Cardiac fibroblast (primary cell): ENCODE measurements at places on chromosomes 1 and 21.

DNA sequence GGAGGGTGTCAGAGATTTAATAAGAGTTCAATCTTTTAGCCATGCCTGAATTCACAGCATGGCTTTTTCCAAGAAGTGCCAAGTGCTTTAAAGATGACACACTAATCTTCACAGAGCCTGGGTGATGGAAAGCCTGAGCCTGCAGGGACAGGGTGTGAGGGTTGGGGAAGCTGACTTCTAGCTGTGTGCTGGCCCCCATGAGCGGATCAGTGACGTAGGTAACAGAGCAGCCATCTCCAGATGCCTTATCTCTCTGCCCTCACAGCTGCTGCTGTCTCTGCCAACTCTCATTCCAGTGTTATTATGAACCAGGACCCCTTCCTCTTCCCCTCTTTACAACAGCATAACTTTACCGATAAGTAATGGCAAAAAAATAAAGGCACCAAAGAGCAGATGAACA, 30.6 kb downstream of the FAM78B start:
- no peak for DNase-seq

DNA sequence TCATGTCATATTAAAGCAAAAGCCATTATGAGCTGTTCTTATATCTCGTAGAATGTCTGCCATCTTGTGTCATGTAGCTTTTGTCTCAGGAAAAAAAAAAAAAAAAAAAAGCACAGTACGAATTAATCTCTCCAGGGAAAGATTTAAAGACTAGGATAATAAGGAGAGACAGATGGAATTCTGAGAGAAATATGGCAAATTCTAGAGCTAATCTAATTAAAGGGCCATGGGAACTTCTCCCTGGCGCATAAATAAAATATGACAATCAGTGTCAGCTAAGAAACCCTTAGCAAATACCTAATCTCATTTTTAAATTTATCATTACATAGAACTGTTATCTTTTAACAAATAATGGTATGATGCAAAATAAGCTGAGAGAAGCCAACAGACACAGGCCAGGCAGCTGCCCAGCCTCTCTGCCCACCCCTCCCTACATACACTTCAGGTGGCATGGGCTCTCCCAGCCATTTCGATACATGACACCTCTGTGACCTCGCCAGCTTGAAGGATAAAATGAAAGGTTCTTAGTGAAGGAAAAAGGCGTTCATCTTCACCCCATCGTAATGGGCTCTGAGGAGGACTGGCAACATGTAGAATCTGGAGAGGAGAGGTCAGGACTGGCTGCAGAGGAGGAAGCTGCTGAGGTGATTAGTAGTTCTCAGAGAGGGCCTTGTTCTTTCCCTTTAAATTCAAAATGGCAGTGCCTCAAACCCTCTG, 39.8 kb downstream of the DISC1 start:
- no peak for DNase-seq

DNA sequence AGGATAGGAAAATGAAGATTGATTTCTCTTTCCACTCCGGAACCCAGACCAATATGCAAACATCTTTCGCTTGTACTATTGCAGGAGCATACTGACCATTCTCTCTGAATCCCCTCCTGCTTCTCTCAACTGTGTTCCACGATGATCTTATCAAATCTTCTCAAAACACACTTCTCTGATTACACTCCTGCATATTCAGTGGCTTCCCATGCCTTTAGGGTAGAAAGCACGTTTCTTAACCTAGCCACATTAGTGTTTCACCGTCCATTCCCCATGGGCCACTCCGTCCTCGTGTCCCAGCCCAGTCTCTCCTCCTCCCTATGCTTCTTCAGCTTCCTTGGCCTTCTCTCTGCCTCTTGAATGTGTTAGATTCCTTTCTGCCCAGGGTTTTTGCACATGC, 198.5 kb downstream of the ZP4 start:
- no peak for DNase-seq

GRCh38 chr1:84853741-84854721, 39.0 kb downstream of the LPAR3 start:
- DNase-seq, result peak; percentile 96

- no peak for DNase-seq
These were observed 428.6 kb upstream of the BRINP3 start for GRCh38 chr1:190906206-190906725.

- no peak for DNase-seq
These were observed 189.1 kb downstream of the MIS18A start for GRCh38 chr21:32089766-32090165.

DNA sequence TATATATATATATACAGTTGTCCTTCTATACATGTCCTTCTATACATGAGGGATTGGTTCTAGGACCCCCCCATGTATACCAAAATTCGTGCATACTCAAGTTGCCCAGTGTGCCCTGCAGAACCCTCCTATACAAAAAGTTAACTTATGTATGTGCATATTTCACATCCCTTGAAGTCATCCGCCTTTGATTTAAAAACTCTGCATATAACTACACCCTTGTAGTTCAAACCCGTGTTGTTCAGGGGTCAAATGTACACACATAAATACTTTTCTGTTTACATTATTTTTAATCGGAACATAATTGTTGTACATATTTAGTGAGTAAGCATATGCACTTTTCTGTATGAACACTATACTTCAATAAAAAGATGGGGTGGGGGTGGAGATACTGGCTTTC, 7.7 kb upstream of the ABL2 start:
- no peak for DNase-seq

DNA sequence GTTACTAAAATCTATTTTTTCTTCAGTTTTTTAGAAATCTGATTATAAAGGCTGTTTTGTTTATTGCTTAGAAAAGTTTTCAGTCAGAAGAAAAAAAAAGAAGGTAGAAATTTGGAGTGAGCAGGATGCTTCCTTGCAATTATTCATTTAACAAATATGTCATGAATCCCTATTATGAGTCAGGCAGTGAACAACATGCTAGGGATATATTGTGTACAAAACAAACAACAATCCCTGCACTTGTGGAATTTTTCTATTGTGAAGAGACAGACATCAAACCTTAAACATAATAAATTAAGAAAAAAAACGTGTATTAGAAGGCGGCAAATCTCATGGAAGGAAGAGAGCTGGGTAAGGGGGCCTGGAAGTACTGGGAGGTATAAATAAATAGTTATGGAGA, 664.1 kb upstream of the CAMK1G start:
- peak; percentile 50 for DNase-seq

DNA sequence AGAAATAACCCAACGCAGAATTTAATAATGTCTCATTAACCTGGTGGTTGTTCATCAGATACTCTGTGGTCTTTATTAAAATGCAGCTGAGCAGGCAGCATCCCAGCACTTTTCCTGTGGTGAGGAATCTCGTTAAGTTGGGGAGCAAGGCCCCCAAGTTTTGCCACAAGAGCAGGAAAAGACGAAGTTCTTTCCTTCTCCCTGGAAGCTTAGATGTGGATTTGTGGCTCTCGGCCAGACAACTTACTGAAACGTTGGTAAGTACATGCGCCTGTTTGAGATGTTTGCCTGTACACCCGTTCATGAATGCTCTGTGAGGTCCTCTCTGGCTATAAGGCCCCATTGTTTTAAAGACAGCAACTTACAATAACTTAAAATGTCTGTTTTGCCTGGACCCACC, 34.3 kb upstream of the PDE9A start:
- no peak for DNase-seq

DNA sequence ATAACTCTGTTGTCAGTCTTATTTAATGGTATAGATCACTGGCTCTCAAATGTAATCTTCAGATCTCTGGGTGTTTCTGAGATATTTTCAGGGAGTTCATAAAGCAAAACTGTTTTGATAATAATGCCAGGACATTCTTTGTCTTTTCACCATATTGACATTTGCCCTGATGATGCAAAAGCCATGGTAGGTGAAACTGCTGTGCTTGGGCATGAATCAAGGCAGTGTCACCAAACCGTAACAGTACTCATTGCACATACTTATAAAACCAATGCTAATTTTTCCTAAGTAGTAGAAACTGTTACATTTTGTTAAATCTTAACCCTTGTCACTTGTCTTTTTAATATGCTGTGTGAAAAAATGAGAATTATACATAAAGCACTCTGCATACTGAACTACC, 76.0 kb downstream of the RPS6KC1 start:
- DNase-seq, result no peak

GRCh38 chr1:27015260-27015659, 2.6 kb upstream of the TENT5B start:
- no peak for DNase-seq

GRCh38 chr1:43822040-43822690, 111.4 kb upstream of the ARTN start:
- peak; percentile 80 for DNase-seq

DNA sequence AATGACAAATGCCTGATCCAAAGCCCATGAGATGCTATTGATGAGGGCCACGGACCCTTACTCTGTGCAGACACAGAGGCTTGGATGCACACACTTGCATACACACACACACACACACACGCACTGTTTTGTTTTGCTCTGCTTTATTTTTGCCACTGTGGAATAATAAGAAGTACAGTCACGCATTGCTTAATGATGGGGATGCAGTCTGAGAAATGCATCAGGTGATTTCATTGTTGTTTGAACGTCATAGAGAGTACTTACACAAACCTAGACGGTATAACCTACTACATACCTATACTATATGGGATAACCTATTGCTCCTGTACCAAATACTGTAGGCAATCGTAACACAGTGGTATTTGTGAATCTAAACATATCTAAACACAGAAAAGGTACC, 104.4 kb downstream of the RHOU start:
- DNase-seq, result no peak

DNA sequence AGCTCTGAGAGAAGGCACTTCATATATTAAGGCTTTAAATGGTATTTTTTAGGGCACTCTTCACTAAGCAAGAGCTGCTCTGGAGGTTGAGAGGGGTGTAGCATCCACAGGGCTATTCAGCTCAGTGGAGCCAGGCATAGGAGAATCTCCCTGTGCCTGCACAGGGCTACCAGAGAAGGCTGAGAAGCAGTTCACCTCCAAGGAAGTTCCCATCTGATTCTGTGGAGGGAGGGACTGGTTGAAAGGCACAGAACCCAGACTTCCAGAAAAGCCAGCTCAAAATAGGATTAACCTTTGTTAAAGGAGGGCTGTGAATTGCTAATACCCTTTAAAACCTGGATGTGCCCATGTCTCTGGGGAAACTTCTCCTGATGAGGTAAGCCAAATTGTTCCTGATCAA, 304.5 kb downstream of the TTLL7 start:
- no peak for DNase-seq

DNA sequence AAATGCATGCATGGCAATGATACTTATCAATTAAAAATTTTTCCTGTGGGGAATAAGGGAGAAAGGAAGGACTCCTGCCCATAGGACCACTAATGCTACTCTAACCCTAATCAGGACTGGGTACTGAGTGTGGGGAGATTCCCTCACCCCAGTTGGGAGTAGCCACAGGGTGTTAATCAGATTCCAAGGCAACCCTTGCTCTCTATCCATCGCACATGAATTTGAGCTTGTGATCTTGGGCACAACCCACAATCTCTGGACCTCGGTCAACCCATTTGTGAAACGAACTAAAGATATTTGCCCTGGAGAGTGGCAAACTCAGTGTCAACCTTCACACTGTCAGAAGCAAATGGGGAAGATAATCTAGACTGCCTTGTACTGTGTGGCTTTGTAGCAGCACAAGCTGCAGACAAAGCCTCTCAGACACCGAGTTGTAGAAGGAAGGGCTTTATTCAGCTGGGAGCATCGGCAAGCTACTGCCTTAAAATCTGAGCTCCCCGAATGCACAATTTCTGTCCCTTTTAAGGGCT, 69.5 kb downstream of the SERINC2 start:
- DNase-seq, result no peak

DNA sequence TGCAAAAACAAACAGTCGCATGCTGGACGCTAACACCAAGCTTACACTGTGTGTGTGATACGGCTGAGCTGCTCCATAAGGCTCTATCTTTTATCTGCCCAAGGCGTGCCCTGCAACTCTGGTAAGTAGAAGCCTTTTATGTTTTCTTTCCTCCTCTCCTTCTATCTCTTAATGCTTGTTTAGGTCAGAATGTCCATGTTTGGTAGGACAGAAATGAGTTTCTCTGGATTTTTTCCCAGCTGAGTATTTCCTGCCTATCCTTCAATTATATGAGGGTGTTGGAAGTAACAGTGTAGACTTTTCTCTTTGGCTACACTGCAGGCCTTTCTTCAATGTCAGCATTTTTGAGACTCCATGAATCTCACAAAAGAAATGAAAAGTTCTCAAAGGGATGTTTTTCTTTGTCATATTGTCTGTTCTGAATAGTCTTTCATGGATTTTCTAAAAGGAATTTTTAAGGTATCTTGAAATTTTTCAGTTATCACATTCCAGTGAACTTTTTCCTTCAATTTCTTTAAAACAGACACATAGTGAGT, 124.2 kb downstream of the MACF1 start:
- no peak for DNase-seq
